Right cardiac atrium (tissue), 5 donors: ENCODE measurements at places on chromosomes 12 and 14. TPM values are rescaled to one million over a fixed set of nuclear protein-coding genes. Genes with fewer than 3 reads are reported as not detected.

Gene SERPINA4
- total RNA-seq: not detected

Gene ASCL1
- not detected for total RNA-seq

Gene HOXC12
- total RNA-seq: not detected

Gene CHGA
- not detected for total RNA-seq

Gene AHNAK2
- 2.5 TPM for total RNA-seq

Gene OVCH1
- 0.12 TPM for total RNA-seq

Gene FGF6
- not detected for total RNA-seq

Gene SLC25A3
- 1,087 TPM for total RNA-seq

Gene PTPRO
- total RNA-seq: 1.8 TPM

Gene DENND5B
- total RNA-seq: 33.1 TPM

Gene POTEM
- not detected for total RNA-seq

Gene KICS2
- total RNA-seq: 5.0 TPM

Gene GDF3
- 0.26 TPM for total RNA-seq
